ENCODE measurements at places on chromosomes 5 and 9.
A peak's percentile ranks its signal among the peaks of the same experiment; 100 is the strongest.

DNA sequence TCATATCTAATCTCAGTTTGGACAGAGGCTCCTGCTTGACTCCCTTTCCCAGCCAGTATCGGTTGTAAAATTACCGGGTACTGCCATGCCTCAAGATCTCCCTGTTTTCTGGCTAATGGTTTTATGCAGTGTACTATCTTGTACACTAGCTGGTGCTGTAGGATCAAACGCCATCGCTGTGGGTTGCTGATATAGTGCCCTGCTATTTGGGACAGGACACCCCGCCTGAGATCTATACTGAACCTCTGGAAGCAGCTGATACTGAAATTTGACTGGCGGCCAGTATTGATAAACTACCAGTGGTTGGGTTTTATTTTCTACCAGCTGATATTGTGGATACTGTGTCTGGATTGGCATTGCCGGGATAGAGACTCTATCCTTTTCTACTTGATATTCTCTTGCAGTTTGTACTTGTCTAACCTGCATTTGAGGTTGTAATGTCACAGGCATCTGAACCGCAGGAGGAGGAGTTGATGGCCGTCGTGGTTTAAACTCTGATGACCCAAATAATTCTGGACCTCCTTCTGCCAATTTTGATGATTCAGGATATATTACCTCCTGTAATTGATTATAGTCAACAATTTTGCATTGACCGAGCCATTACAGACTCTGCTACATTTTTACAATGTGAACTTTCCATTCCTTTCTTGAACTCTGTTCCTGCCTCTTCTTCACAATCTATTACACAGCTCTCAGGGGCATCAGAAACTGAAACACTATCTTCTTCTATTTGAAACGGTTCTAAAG is 112.5 kb upstream of the LARP1 start:
- peak; percentile 51 for DNase-seq

GRCh38 chr5:45454114-45454513 is 242.1 kb downstream of the HCN1 start:
- no peak for DNase-seq

DNA sequence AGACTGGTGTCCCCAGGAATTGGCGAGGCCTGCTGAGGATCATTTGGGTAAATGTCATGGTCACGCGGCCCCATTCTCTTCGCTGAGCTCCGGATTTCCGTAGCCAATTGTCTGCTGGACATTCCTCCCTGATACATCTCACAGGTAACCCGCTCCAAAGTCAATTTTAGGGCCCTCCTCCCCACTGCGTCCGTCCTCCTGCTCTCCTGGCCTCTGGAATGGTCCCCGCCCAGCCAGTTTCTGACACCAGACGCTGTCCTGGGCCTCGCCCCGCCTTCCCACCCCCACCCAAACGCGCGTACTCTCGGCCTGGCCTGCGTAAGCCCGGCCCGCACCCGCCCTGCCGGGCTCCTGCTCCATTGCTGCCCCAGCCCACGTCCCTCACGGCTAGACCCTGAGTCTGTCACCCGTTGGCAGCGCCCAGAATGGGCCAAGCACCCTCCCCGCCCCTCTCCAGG is 202.0 kb downstream of the AUH start:
- no peak for DNase-seq

GRCh38 chr9:122040561-122041242 is 52.4 kb downstream of the TTLL11 start:
- no peak for DNase-seq

GRCh38 chr9:89935801-89936200 is 331.0 kb downstream of the GADD45G start:
- DNase-seq = peak; percentile 48

DNA sequence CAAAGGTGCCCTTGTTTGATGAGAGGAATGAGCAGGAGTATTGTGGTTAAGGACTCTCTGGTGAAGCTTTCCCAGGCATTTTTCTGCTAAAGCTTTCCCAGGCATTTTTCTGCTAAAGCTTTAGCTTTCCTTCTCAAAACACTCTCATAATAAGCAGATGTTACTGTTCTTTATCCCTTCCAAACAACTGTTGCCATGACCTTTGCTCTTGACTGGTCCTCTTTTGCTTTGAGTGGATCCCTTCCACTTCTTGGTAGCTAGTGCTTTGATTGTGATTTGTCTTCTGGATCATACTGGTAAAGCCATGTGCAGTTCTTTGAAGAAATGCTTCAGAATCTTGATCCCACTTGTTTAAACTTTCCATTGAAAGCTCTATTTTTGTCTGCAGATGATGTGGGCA is 85.8 kb downstream of the GPBP1 start:
- no peak for DNase-seq

- no peak for DNase-seq
Measured at GRCh38 chr9:97397220-97397619, 14.7 kb upstream of the TDRD7 start.

DNA sequence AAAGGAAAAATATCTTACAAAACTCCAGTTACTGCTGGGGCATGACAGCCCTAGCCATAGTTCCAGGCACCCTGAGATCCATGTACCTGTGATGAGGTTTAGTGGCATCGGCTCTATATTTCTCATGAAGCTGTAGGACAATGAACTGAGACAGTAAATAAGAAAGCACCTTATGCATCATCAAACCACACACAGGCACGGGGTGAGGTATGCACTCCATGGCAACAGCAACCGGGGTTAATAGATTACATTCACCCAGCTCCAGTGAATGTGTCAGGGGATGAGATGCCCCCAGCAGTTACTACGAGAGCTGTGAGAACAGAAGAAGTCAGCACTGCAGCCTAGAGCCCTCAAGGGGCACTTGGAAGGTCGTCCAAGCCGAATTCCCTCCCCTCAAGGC is 162.0 kb upstream of the S1PR3 start:
- DNase-seq = no peak

DNA sequence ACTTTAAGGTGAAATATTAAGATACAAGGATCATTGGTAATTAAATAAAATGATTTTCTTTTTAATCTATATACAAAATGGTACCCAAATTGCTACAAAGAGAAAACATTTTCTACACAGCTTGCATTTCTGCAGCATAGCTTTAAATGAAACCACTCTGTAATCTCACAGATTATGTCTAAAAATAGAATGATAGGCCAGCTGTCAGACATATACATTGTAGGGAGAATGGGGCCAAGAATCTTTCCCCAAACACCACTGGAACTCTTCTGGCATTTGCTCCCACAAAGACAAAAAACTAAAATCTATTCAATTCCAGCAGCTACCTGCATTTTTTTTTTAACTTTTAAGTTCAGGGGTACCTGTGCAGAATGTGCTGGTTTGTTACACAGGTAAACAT is 124.1 kb upstream of the NR5A1 start:
- no peak for DNase-seq

DNA sequence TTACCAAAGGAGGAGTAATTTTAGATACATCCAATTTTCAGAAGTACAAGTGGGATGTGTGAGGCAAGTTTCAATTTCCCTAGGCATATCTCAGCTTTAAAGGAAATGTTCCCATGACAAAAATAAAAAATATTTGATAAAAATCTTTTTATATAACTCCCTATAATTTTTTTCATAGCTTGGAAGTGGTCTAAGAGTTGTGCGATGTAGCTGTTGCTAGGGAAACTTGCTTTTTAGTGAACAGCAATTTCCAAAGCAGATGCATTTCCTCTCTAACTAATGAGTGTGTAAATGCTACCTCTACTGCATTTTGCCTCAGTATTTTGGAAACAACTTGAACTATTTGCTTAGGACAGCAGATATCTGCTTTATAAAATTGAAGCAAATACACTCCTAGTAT is 39.6 kb downstream of the MACIR start:
- DNase-seq = no peak

DNA sequence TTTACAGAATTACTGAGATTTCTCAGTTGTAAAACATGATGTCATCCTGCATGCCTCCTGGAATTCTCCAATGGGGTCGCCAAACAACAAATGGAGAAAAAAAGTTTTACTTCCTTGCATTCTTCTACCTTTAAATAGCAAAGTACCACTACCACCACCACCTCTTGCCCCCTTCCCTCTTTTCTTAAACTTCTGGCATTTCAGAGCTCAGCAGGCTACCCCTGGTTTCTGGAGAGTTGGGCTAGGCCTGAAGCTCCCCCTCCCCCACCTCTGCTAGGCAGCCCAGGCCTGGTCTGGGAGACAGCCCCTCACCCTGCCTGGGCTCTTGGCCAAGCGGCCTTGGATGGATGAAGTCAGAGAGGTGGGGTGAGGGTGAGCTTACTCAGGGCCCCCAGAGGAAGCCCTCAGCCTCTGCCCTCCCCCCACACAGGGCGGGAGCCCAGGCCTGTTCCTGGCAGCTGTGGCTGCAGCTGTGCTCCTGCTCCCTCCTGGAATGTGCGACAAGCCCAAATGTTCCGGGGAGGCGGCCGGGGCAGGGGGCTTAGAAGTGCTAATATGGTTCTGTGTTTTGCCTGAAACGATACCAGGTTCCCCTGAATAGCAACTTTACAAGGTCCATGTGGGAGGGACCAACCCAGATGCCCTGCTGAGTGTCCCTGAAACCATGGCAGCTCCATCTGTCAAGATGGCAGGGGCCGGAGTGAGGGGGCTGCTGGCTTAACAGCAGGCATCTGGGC is 6.0 kb upstream of the CCIN start:
- DNase-seq = peak; percentile 25

DNA sequence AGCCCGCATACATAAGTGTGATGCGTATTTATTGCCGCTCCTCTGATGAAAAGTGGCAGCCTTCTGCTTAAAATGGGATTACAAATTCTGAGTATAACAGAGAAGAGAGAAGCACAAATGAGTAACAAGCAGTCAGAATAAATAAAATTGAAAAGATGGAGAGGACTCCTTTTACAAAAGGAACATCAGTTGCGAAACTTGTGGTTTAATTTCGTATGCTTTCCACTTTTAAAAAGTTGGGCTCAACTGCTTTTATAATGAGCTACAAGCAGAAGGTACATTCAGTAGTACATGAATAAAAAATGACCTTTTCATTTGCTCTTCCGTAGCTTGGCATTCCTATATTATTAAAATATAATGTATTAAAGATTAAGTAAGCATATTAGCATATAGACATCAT is 320.0 kb downstream of the FBXL17 start:
- no peak for DNase-seq

DNA sequence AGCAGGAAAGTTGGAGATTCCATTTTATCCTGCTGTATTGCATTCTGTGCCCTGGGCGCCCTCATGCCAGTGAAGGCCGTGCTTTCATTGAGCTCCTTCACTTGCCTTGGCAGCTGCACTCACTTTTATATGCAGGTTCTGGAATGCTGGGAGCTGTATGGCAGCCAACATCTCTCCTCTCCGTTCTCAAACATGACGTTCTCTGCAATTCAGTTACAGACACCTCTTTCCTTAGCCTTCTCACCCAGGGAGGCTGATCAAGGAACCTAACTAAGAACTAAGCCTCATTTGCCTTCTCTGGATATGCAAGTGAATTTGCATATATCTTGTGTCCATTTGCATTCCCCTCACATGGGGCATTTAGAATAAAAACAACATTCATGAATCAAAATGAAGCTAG is 29.4 kb upstream of the PURA start:
- DNase-seq = no peak

DNA sequence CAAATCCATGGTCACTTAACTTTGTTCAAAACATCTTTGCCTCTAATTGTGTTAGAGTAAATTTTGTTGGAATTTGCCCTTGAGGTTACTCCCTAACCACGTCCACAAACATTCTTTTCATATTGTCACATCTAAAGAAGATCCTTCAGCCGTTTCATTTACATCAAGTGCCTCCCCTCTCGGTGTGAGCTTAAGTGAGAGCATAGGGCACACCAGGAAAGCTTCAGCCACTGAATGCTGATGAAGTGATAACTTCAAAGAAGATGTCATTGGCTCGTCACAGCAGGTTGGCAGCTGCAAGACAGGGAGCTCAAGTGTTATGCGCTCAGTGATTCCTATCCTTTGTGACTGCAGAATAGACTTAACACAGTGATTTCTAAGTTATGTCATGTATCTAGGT is 49.6 kb upstream of the ADAMTS19 start:
- no peak for DNase-seq

DNA sequence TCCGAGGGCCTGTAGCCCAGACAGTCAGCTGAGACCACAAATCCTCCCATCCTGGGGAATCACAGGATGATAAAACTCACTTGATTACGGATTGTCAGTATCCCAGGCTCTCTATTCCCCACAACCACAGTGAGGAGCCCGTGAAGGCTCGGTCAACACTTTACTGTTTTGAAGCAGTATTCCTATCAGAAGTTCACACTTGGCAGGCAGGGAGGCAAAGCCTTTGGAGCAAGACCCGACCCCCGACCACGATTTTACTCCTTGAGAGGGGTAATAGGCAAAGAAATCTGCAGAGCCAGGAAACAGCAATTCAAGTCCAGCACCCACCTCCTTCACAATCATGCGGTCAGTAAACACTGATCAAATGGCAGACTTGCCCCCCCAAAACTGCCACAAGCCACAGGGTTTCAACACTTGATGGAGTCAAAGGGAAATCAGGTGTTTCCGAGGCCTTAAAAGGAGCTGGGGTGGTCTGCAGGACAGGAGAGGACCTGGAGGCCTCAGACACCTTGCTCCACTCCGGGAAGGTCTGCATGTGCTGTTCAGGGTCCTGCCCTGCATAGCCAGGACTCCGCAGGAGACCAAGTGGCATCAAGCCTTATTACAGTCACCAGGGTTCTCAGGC is 25.2 kb downstream of the BICD2 start:
- no peak for DNase-seq

GRCh38 chr5:33994845-33995244 is 10.4 kb upstream of the SLC45A2 start:
- DNase-seq = peak; percentile 20

- DNase-seq = peak; percentile 65
Measured at GRCh38 chr5:136212252-136212721, 19.3 kb upstream of the SMIM32 start.

Data from NCI-H69 (cell line).